ENCODE measurements at places on chromosomes 3 and 15.
A peak's percentile ranks its signal among the peaks of the same experiment; 100 is the strongest.

- DNase-seq = no peak
Observed at GRCh38 chr15:44792715-44793114, 56.4 kb downstream of the TRIM69 start.

GRCh38 chr3:105347625-105348302, 18.9 kb upstream of the ALCAM start:
- no peak for DNase-seq

GRCh38 chr3:170027233-170028102, 10.3 kb upstream of the GPR160 start:
- peak; percentile 31 for DNase-seq

DNA sequence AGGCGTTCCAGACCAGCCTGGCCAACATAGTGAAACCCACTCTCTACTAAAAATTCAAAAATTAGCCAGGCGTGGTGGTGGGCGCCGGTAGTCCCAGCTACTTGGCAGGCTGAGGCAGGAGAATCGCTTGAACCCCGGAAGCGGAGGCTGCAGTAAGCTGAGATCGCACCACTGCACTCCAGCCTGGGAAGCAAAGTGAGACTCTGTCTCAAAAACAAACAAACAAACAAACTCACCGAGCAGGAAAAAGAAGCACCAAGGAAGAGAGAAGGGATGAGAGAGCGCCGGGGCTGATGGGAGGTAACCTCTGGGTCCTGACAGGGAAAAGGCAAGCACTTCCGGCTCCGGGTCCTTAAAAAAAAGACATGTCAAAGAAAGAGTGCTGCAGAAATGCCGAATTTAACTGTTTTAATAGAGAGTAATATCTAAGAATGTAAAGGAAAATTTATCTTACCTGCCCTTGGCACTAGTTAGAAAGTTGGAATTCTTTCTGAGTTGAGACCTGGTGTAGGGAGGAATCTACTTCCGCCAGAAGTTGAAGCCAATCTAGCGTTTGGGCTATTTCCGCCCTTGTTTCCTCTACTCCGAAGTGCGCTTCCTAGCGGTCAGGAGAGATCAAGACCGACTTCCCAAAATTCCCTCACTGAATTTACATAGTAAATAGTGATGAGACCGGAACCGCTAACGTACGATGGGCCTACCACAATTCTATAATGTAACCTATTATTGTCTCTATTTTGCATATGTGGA, 29.1 kb downstream of the EFCAB12 start:
- peak; percentile 80 for DNase-seq

- no peak for DNase-seq
Observed at GRCh38 chr3:22045882-22046281, 294.9 kb upstream of the ZNF385D start.

DNA sequence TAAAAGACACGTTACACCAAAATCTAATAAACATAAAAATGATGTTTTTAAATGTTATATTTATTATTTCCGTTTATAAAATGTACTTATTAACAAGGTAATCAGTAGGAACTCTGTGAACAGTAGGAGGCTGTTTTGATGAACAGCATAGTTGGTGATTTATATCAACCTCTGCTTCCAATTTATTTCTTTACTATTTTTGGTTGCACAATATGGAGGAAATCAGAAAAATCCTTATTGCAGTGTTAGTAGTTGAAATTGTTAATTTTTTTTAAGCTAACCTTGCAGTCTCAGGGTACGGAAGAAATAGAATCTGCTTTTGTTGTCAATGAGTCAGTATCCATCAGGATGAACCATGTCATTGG, 5.0 kb upstream of the SNX22 start:
- no peak for DNase-seq

DNA sequence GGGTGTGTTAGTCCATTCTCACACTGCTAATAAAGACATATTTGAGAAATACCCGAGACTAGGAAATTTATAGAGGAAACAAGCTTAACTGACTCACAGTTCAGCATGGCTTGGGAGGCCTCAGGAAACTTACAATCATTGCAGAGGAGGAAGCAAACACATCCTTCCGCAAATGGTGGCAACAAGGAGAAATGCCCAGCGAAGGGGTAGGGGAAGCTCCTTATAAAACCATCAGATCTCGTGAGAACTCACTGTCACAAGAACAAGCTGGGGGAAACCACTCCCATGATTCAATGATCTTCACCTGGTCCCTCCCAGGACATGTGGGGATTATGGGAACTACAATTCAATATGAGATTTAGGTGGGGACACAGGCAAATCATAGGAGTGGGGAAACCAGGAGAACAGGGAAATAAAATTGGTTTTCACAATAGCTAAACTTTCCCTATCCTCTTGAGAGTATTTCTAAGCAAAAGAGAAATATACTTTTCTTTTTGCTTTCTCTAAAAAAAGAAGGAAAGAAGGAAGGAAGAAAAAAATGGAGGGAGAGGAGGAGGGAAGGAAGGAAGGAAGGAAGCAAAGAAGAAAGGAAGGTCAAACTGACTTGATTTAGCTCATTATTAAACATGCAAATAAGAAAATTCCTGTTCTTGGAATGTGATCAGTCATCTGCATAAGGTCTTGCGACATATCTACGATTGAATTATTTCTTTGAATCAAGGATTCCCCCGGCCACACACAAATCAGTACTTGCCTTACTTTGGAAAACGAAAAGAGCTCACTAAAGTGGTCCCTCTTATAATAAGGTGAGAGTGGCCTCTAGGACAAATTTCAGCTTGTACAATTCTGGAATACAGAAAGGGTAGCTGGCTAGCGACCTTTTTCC, 75.2 kb downstream of the LIPC start:
- DNase-seq = no peak

DNA sequence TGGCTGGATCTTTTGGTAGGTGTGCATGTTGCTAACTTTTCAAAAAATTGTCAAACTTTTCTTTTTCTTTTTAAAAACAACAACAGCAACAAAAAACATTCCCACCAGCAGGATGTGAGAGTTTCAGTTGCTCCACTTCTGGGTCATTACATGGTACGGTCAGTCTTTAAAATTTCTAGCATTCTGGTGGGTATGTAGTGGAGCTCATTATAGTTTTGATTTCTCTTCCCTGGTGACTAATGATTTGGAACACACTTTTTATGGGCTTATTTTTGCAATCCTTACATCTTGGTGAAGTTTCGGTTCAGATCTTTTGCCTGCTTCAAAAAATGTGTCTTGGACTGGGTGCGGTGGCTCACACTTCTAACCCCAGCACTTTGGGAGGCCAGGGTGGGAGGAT, 19.3 kb downstream of the ATP1B3 start:
- DNase-seq = no peak

DNA sequence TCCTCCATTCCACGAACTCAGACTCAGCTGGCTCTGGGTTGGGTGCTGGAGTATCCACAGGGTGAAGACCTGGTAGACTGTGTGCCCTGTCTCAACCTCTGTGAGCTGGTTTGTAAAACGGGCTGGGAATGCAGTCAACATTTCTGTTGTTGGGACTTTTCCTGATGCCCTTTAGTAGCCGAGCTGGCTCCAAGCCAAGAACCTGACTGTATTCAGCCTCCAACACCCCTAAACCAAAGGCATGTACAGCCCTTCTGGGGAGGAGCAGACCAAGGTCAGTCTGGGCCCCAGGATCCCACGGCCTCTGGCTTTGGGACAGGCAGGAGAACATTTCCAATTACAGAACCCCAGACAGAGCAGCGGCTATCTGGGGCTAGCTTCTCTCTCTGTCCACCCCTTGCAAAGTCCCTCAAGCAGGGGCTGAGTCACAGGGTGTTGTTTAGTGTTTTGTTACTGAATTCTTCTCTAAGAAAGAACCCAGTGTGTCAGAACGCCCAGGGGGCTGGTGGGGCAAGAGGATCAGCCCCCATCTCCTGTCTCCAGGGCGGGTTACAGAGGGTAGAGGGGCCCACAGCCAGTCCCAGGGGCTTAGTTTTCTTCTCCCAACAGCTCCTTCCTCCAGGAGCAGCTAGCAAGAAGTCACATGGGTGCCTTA, 56.8 kb upstream of the SLC6A6 start:
- DNase-seq = no peak

DNA sequence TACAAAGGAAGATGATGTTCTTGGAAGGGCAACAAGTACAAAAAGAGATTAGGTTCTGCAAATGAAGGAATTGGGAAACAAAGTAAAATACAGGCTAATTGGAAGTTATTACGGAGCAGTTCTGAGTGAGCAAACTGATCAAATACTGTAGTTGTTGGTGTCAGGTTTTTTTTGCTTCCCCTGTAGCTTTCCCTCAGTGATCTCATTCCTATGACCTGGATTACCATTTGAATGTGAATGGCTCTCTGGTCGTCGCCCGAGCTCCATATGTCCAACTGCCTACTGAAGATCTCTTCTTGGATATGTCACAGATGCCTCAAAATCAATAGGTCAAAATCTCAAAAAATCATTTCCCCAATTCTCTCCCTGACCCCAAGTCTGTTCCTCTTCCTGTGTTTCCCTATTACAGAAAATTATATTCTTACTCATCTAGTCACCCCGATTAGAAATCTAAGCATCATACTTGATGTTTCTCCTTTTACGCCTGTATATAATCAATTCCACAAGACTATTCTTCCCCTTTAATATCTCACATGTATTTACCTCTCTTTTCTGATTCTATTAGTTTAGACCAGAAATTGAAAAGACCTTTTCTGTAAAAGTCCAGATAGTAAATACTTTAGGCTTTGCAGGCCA, 29.0 kb downstream of the GOLM2 start:
- no peak for DNase-seq

- no peak for DNase-seq
Observed at GRCh38 chr3:120420928-120421551, 29.8 kb downstream of the FSTL1 start.

GRCh38 chr3:25897019-25897418, 107.1 kb downstream of the OXSM start:
- no peak for DNase-seq

DNA sequence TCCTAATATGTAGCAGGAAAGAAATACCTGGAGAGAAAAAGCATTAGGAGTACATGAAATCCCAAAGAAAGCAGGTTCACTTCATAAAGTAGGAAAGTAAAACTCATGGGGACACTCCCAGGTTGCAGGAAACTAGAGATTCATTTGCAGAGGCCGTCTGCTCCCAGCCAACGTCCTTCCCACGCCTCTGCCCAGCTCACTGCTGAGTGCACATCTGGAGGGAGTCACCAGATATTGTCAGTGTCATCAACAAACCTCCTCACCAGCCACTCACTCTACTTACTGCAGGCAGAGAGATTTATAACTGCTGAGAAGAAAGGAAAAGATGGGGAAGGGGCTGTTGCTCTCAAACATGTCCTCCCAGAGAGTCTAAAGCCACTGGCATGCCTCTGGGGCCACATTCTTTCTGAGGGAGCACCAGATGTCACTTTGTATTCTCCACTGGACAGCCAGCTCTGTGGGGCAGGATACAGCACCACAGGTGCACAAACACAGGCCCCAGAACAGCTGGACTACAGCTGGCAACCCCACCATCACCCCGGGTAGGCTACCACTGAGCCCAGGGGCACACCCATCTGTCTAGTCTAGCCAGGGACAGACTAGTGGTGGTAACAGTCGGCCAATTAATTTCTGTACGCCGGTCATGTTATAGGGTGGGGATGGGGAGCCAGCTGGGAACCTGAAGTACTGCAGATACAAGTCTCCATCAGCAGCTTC, 64.5 kb downstream of the NPTN start:
- DNase-seq = no peak

DNA sequence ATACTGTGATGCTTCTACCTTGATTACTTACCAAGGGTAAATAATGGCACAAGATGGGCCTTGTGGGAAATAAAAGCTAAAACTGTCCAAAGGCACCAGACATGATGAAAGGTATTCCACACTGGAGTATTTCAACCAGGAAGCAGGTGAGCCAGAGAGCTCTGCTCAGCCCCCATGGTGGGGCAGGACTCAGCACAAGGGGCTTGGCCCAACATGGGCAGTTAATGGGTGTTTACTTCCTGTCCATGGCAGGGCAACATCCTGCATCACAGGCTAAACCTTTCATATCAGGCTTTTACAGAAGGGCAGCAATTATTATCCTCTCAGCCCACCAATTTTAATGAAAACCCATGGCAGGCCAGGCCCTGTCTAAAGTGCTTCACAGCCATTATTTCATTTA, 38.2 kb downstream of the MAGI1 start:
- no peak for DNase-seq

- DNase-seq = no peak
Observed at GRCh38 chr15:57784081-57784511, 77.6 kb downstream of the POLR2M start.

DNA sequence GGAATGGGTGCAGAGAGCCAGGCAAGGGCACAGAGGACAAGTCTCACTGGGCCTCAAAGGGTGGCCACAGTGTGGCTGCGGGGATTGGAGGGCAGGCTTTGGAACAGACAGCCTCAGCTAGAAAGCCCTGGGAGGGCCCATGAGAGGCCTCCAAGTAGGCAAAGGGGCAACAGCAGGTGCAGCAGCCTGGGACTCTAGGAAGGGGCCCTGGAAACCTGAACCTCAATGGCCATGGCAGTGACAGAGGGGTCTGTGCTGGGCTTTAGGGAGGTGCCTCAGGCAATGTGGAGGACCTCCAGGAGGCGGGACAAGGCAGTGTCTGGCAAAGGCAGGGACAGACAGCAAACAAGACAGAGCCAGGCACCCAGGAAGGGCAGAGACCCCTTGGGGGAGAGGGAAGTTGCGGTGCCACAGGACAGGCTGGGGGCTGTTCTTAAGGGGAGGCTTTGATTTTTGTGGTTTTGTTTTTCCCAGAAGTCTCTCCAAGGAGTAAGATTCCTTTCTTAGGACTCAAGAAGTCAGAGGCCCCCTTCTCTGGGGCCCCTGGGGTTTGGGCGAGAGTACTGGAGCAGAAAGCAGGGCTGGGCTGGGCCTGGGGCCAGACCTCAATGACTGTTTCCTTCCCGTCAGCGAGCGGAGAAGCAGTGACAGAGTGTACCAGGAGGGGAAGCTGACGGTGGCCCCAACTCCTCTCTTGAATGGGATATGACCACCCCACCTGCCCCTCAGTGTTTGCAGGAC, 9.7 kb downstream of the STOML1 start:
- DNase-seq = peak; percentile 17

GRCh38 chr3:103319912-103320311, 885.1 kb downstream of the ZPLD1 start:
- no peak for DNase-seq

GRCh38 chr3:117801912-117802239, 1092.3 kb downstream of the TUSC7 start:
- DNase-seq = no peak

- DNase-seq = no peak
Observed at GRCh38 chr3:121505256-121505655, 40.5 kb downstream of the POLQ start.

All from CD4-positive, alpha-beta T cell treated with Interleukin-6 at 100 ng/mL for 8 hours (primary cell).